ENCODE measurements at places on chromosomes 5 and 9.
A peak's percentile ranks its signal among the peaks of the same experiment; 100 is the strongest.

GRCh38 chr5:42984307-42984706 lies 55.8 kb downstream of the ANXA2R start:
- no peak for DNase-seq

DNA sequence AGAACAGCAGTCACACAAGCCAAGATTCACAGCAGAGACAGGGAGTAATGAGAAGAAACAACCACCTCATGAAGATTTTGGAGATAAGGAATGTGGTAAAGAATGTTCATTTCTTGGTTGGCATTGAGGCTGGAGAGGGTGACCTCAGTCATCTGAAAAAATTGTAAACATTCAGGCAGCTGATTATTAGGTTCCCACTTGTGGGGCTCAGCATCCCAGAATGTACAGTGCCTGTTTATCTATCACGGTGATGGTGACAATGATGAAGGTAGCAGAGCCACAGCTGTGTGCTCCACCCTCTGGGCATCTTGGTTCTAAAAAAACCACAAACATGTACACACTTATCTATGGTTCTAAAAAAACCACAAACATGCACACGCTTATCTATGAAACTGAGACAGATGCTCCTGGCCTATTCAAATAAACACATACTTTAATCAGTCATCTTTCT lies 143.9 kb upstream of the MOCS2 start:
- DNase-seq: no peak

DNA sequence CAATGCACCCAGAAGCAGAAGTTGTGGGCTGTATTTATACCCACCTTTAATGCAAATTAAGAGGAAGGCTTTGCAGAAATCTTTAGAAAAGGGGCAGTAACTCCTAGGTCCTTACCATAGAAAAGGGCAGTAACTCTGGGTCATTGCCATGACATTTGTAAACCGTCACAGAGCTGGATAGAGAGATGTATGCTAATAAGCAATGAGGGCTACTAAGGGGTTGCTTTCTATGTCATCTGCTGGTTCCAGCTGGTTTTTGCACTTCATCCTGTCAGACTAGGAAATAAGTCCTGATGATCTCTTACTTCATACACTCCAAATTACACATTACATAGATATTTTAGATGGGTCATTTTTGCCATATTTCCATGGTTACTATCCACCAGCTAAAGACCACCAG lies 299.1 kb upstream of the TYRP1 start:
- no peak for DNase-seq

DNA sequence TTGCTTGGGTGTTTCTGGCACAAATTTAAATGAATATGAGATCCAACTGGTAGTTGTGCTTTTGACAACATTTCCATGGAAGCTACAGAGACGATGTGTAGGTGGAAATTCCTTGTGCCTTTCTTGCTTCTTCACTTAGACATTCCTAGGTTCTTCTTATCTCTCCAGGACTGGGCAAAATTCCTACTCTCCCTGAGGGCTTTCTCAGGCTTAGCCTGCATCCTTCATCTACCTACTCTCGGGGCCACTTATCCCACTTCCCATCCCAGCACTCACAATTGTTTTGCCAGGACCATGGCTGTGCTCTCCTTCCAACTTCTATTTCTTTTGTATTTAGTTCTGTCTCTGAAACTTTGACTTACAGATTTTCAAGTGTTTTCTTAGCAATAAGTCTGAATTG lies 17.8 kb upstream of the SPINK1 start:
- no peak for DNase-seq

GRCh38 chr5:119327018-119327417 lies 28.8 kb upstream of the TNFAIP8 start:
- peak; percentile 49 for DNase-seq

DNA sequence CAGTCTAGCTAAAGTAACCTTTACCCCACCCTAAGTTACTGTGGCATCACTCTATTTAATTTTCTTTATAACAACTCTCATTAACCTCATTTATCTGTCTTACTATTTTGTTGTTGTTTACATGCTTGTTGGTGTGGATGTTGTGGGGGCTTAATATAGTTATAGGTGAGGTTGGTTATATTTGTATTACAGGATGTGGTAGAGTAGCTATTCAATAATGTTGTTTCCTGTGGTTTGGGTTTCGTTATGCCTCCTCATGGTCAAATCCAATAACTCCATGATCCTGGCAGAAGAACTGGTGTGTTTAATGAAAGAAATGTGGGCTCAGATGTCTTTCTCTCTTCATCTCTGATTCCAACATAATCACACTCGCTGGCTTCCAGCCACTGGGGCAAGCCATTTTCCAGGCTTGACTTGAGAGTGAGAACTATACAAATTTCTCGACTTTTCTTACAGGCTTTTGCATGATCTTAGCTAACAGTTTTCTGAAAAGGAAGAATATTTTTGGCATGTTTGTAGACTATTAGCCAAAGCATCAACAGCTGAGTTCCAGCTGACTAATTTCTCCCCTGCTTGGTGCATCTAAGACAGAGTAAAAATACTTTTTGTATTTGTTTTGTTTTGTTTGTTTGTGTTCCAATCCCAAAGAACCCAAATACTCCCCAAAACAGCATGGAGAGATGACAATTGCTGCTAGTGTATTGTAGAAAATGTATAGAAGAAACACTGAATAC lies 303.7 kb upstream of the PAPPA start:
- no peak for DNase-seq

- DNase-seq: no peak
Observed at GRCh38 chr9:99607842-99608448, 213.7 kb upstream of the NR4A3 start.

DNA sequence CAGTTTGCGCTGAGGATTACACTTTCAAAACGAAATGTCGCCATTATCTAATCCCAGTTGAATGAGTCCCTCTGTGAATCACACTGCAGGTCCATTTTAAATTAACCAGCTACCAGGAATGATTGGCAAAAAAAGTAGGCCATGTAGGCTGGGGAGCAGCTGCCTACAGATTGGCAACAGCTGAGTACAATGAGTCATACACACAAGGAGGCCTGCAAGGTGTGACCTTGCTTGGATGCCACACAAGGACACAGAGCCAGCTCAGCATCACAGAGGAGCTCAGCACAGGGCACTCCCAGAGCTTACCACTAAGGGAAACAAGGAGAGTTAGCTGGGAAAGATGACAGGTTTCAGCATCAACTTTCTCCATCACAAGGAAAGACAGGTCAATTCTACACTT lies 12.9 kb downstream of the HAVCR1 start:
- no peak for DNase-seq

- DNase-seq: no peak
Observed at GRCh38 chr9:122307061-122307460, 42.4 kb downstream of the MRRF start.

GRCh38 chr9:111648066-111648465 lies 13.3 kb upstream of the GNG10 start:
- no peak for DNase-seq

GRCh38 chr9:10005206-10005605 lies 607.6 kb downstream of the PTPRD start:
- DNase-seq: no peak

DNA sequence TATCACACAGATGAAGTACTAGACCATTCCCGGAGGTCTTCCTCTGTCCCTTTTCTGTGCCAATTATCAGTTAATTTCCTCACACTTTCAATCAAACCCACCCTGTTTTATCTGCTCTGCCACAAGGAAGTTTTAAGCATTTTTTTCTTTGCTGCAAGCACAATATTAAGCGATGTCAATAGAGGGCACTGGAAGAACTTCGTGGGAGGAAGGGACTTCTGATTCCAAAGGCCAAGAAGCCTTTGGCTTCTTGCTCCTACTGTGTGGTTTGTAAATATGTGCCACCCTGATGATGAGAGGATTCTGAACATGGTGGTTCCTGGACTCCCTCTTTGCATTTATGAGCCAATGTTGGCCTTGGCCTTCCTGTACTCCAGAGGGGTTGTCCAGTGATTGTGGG lies 1712.5 kb upstream of the C9orf72 start:
- no peak for DNase-seq

GRCh38 chr5:56352808-56353590 lies 119.9 kb upstream of the ANKRD55 start:
- no peak for DNase-seq

DNA sequence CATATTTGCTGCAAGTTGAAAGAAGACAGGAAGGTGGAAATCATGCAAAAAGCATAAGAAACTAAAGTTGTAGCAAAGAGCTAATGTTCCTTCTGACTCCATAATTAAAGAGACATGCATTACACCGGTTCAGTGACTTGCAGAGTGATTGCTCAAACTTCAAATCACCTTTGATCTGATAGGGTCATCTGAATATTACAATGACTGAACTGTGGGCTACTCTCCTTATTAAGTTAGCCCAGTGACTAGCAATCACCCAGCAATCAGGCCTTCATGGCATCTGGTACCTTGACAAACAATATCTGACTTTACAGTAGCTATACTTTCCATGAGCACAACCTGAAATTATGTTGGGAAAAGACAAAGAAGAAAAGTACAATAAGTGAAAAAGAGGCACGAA lies 84.9 kb downstream of the NREP start:
- DNase-seq: no peak

DNA sequence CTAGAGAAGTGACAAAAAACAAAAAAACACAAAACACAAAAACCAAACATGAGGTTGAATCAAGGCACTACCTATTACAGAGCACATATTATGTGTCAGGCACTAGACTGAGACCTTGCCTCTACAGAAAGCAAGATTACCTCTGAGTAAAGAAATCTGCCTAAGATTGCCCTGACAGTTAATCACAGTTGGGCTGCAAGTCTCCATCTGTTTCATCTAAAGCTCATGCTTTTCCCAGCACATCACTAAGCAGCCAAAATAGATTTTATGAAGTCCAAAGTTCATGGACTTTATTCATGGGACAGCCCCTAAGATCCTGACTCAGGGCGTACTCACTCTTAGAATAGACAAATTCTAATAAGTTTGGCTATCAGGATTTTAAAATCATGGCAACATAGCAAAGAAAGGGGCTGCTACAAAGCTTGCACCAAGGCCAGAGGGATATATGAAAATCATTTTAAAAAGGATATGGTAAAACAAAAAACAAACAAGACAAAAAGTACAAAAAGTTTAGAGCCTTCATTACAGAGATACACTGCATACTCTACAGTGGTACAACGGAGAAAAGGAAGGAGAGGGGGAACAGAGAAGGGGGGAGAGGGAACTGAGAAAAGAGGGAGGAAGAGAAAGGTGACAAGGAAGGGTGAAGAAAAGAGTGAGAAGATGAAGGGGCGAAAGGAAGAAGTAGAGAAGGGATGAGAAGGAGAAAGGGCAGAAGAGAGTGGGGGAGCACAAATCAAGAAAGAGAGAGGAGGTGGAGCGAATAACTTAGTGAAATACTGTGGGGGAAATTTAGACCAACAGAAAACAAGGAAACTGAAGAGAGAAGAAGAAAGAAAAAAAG lies 58.2 kb downstream of the RICTOR start:
- DNase-seq: no peak

All from stimulated activated CD4-positive, alpha-beta T cell treated with anti-CD3 and anti-CD28 coated beads, Interleukin-12 subunit alpha, Interleukin-12 subunit beta, amount 100 ng/mL, for 48 hours (primary cell).